Cortex of kidney (tissue), 1 donor: ENCODE measurements at places on chromosomes 16 and 17.

- DNase-seq, result no peak
Observed at GRCh38 chr16:74749291-74750055, 25.1 kb downstream of the FA2H start.

GRCh38 chr17:14144508-14144907 lies 75.2 kb downstream of the COX10 start:
- DNase-seq, result no peak

GRCh38 chr16:80056324-80056723 lies 455.8 kb upstream of the MAF start:
- no peak for DNase-seq

DNA sequence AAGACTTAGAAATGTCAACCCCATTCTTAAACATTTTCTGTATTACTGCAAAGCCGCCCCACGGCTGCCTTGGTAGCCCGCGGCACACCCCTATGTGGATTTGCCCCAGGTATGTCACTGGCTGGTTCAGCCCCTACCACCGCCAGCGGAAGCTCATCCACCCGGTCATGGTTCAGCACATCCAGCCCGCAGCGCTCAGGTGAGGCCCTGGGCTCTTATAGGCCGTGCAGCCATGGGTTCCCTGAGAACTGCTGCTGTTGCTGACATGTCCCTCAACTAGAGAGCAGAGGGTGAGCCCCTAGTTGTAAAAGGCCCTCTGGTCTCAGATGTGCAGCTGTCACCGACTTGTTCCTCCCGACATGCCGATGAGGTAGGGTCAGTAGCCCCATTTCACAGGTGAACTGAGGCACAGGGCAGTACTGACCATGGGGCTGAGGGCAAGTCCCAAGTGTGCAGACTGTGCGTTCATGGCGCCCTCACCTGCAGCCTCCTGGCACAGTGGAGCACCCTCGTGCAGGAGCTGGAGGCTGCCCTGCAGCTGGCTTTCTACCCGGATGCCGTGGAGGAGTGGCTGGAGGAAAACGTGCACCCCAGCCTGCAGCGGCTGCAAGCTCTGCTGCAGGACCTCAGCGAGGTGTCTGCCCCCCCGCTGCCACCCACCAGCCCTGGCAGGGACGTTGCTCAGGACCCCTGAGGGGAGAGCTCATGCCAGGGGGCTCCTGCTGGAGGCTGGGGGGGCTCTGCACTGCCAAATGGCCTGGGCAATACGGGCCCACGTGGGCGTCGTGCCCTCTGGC lies 8.7 kb downstream of the CYBC1 start:
- DNase-seq, result no peak

DNA sequence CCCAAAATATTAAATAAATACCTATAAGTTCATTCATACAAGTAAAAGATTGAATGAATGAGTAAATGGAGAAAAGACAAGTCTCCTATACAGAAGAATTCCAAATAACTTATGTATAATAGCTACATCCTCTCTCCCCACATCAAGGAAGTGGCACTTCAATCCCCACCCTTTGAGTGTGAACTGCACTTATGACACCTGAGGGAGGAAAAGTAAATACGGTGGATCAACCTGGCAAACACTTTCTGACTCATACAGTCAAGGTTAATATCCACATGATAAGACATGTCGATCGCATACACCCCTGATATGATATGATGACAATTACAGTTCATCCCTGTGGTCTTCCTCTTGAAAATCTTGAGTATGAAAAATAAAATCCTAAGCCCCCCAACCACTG lies 18.0 kb downstream of the SLFN12L start:
- no peak for DNase-seq

- no peak for DNase-seq
Observed at GRCh38 chr16:86928523-86929011, 350.2 kb downstream of the FOXL1 start.

DNA sequence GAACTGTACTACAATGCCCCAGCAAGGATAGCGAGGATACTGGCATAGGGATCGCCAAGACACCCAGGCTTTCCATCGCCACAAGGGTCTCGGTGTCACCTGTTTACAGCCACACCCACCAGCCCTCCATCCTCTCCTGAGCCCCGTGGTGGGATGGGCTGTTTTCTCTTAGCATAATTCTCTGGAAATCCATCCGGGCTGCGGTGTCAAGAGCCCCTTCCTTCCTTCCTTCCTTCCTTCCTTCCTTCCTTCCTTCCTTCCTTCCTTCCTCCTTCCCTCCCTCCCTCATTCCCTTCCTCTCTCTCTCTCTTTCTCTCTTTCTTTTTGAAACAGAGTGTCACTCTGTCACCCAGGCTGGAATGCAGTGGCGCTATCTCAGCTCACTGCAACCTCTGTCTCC lies 36.0 kb upstream of the BAHCC1 start:
- no peak for DNase-seq

- no peak for DNase-seq
Observed at GRCh38 chr16:86019446-86020047, 120.6 kb downstream of the IRF8 start.

DNA sequence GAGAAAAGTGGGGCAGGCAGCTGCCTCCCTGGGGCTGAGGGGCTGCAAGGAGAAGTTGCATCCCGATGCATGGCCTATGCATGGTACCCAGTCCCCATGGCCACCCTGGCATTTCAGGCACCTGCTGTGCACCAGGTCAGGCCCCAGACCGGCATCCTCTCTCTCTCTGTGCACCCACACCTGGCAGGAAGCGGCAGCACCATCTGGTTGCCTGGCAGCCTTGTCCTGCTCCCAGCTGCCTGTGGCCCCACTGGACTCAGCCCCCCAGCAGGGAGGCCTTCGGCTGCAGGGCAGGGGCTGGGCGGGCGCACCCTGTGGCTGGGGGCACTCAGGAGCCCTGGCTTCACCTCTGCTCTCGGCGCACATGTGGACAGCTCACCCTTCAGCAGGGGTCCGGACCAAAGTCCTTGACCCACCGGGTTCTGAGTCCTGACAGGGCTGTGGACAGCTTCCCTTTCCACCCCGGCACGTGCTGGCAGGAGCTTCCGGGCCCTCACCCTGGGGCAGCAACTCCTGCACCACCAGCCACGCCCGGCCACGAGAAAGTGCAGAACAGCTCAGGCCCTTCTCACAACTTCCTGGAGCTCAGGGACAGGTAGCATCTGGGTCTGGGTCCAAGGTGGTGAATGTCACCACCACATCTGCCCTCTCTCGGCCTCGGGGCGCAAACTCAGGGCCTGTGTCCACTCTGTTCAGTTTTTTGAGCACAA lies 36.7 kb downstream of the CTU2 start:
- DNase-seq, result no peak

DNA sequence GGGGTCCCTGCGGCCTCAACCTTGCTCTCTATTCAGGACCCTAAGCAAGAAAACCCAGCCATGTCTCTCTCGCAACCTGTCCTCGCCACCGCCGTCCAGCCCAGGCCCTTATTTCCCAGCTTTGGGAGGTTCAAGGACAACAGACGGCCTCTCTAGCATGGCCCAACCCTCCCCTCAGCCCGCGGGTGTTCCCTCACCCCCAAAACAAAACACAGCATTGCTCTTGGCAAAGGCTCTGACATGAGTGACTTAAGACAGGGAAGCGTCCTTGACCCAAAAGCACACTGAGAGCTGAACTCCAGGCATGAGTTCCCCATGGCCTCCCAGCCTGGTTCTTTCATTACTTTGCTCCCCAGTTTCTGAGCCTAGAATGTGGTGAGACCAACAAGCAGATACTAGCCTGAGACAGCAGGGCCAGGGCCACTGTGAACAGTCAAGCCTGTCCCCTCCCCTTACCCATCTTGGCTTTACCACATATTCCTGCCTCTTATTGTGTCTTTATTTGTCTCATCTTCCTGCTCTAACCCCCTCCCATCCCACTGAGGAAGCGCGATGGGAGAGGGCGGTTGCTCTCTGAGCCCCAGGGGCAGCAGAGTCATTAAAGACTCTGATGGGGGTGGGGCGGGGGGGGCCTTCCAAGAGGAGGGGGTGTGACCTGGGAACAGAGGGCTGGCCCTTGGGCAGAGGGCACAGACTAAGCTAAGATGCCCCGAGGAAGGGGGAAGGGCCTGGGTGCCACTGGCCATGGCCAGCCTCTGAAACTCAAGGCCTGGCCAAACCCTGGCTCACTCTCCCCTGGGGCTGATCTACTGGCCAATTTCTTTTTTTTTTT lies 11.8 kb downstream of the SREBF1 start:
- DNase-seq, result no peak

GRCh38 chr16:86200722-86201121 lies 301.8 kb downstream of the IRF8 start:
- DNase-seq, result no peak

GRCh38 chr16:89325861-89326471 lies 108.5 kb downstream of the ZNF778 start:
- DNase-seq, result no peak

DNA sequence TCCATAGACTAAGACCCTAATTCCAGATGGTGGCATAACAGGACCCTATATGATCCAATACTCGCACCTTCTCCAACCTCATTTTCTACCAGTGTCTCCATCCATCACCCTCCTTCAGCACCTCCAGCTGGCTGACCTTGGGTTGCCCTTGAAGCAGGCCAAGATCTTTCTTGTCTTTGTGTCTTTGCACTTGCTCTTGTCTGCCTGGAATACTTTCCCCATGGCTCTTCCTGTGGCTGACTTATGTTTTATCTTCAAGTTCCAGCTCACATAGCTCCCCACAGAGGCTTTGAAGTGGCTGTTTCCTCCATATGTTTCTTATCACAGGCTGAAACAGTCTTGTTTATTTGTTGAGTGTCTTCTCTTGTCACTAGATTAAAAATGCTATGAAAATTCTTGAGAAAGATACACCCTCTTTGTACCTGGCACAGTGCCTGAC lies 29.6 kb upstream of the MMD start:
- no peak for DNase-seq

GRCh38 chr16:25051406-25052150 lies 36.4 kb upstream of the ARHGAP17 start:
- no peak for DNase-seq

GRCh38 chr16:30499284-30499683 lies 26.7 kb downstream of the ITGAL start:
- DNase-seq, result no peak

DNA sequence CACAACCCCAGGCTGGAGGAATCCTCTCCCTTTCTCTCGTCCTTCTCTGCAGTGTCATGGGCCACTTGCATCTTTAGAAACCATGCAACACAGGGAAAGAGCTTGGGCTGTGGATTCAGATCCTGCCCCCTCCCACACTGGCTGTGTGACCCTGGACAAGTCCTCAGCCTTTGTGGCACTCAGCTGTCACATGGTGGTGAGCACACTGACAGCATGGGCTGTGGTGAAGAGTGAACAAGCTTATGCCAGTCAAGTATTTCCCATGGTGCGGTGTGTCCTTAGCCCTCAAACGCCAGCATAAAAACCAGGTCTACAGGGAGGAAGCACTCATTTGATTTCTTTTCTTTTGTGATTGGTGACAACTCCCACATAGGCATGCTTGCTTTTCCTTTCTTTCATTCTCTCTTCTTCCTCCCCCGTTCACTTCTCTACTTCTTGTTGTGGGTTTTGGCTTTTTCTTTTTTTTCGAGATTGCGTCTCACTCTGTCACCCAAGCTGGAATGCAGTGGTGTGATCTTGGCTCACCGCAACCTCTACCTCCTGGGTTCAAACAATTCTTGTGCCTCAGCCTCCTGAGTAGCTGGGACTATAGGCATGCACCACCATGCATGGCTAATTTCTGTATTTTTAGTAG lies 314.2 kb downstream of the CPPED1 start:
- no peak for DNase-seq

- DNase-seq, result no peak
Observed at GRCh38 chr16:64234200-64234599, 887.7 kb downstream of the CDH11 start.

DNA sequence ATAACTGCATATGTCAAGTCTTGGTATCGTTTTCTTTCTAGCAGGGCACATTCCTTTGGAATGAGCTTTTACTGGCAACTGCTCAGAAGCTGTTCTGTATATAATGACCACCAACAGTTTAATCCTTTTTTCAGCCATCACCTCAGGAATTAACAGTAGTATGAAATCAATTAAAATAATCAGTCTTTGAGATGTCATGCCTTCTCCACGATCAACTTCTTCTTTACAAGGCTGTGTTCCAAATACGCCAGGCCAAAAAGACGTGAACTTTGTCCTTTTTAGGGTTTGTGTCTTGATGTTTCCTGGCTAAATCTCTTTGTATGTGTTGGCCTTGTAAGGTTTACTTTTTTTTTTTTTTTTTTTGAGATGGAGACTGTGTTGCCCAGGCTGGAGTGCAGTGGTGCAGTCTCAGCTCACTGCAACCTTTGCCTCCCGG lies 54.9 kb downstream of the ABCC1 start:
- DNase-seq, result no peak

DNA sequence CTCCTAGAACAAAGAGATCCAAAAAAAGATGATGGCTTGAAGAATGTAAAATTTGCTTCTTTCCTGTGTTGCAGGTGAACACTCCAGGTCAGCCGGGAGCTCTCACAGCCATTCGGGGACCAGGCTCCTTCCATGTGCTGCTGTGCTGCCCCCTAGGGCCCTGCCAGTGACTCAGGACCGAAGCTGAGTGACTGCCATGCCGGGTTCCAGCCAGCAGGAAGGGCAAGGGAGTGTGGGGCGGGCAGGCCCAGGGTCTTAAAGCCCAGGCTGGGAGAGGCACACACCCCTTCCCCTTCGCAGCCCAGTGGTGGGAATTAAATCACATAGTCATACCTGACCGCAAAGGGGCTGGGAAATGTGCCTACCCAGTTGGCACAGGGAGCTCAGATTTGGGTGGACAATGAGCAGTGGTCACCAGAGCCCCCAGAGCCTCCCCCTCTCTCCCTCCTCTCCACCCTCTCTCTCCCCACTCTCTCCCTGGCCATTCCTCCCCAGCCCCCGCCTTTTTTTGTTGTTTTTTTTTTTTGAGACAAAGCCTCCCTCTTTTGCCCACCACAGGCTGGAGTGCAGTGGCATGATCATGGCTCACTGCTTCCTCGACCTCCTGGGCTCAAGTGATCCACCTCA lies 11.5 kb downstream of the EPOP start:
- DNase-seq, result no peak

- DNase-seq, result no peak
Observed at GRCh38 chr17:43588121-43588520, 42.0 kb upstream of the ETV4 start.

DNA sequence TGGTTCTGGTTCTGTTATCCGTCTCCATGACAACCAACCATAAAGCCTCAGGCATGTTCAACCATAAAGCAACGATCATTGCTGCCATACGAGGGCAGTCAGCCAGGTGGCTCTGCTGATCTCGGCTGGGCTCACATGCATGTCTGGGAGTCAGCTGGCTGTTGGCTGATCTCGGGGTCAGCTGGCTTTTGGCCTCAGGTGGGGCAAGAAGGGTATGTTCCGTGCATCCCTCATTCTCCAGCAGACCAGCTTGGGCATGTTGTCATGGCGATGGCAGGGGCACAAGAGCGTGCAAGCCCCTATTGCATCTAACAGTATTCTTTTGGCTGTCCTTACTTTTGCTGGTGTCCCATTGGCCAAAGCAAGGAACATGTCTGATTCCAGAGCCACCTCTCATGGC lies 86.2 kb downstream of the ABCC6 start:
- DNase-seq, result no peak

DNA sequence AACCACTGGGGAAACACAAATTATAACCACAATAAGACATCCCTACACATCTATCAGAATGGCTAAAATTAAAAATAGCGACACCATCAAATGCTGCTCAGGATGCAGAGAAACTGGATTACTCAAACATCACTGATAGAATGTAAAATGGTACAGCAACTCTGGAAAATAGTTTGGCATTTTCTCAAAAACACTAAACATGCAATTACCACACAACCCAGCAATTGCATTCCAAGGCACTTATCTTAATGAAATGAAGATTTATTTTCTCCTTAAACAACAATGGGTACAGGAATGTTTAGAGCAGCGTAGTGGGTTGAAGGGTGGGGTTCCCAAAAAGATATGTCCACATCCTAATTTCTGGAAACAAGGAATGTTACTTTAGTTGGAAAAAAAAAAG lies 309.0 kb upstream of the PMFBP1 start:
- DNase-seq, result no peak
